ENCODE measurements at places on chromosomes 5 and 9.

GRCh38 chr5:90747175-90747574, 188.6 kb downstream of the ADGRV1 start:
- no peak for DNase-seq

- no peak for DNase-seq
These were observed 97.3 kb upstream of the EQTN start for GRCh38 chr9:27394154-27394825.

DNA sequence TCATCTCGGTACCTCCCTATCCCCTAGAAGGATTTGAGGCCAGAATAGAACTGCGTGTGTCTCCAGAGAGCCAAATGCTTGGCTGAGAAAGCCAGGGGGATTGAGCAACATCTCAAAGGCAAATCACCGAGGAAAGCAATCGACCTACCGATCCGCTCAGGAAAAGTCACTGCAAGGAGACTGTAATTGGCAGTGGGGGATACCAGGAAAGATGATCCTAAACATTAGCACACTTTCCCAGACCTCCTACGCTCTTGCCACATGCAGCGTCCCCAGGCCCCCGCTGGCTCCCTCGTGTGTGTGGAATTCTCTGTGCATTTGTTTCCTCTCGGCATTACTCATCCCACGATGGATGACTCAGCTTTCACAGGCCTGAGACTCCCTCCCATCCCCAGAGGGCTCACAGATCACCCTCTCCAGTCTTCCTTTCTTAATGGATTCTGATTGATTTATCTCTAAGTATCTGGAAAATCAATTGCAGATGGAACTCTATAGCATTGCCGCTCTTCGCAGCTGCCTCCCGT, 82.2 kb upstream of the ICE1 start:
- DNase-seq: peak; percentile 24

DNA sequence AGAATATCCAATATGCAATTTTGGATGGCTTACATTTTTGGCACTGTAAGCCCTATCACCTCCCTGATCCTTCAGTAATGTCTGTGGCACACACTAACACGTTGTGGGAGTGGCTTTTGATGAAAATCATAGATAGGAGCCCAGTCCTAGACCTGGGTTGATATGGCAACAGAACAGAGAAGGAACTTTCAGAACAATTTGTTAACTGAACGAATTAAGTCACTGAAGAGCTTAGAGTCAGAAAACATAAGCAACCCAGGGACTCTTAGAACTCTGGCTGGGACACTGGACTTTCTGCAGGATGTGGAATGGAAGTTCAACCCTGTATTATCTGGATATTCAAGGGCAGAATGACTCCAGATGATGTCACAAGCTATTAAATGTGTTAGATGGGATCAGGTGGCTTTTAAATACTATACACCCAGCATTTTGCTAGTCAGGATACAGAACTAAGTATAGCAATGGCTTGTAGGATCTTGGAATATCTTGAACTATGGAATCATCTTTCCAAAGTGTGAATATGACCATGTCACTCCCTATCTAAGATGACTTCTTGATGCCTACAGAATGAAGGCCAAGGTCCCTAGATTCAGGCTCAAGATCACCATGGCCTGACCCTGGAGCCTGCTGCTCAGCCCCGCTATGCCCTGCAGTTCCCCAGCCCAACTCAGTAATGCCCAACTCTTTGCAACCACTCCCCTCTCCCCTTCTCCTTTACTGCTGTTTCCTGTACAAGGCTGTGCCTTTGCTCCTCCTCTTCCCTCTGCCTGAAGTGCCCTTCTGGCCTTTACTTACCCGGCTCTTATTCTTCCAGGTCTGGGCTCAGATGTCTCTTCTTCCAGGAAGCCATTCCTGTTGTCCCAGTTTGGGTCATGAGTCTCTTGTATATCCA, 42.8 kb downstream of the VLDLR start:
- DNase-seq: no peak

DNA sequence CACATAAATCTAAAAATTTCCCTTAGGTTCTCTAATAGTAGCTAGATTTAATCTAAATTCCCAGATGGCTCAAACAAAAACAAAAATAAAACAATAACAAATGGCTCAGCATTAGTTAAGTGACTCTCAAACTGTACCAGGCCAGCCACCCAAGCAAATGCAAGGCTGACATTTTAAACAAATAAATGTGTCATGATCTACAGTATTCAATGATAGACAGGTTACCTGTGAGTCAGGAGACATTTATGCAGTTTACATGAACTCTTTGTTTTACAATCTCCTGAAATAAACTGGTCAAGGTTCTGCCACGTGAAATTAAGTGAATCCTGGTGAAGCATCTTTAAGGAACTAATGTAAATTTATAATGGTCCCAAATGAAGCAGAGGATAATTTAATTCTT, 580.2 kb upstream of the PTPRD start:
- DNase-seq: no peak

GRCh38 chr9:28583832-28584231, 1010.6 kb upstream of the C9orf72 start:
- DNase-seq: no peak

- DNase-seq: no peak
These were observed 19.0 kb upstream of the RUSC2 start for GRCh38 chr9:35470894-35471293.

GRCh38 chr5:10563110-10563944, 543 bp upstream of the ANKRD33B start:
- no peak for DNase-seq

DNA sequence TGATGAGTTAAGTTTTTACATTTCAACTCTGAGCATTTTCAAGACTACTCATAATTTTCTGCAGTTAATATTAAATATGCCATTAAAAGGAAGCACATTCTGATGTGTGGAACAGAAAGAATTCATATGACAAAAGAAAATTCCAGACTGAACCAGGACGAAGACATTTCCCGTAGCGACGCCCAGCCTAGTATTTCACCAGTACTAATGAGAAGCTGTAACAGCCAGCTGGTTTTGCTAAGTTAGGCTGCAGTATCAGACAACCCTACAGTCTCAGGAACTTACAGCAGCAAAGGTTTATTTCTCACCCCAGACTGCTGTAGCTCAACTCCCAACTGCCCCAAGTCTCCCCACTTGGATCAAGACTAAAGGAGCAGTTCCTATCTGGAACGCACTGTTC, 91.6 kb downstream of the TMEM174 start:
- DNase-seq: no peak

DNA sequence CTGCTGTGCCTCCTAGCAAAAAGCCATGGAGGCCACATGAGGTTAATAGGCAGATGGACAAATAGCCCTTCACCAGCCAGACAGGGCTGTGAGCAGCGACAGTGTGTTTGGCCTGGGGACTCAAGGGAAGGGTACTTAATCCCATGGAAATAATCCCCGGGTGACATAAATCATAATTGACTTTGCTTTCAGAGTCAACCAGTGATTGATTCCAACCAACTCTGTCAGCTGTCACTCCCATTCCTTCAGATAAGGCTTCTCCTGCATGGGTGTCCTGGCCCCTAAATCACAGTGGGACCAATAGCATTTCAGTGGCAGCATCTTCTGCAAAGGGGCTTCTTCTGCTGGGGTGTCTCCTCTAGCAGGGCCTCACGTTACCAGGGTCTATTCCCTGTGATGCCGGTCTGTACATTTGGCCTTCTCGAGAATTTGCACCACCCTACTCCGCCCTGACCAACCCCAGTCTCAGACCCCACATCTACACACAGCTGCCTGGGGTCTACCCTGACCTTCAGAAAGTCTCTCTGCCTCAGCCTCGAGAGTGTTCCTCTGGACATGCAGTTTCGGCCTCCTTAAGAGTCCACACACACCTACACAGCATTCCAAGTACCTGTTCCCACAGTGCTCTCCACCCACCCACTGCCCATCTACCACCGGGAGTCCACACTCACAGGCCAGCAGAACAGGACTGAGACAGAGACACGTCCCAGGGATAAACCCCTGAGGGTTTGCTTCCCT, 3.7 kb downstream of the CLTB start:
- DNase-seq: no peak

GRCh38 chr5:87190687-87191086, 77.0 kb upstream of the RASA1 start:
- no peak for DNase-seq

DNA sequence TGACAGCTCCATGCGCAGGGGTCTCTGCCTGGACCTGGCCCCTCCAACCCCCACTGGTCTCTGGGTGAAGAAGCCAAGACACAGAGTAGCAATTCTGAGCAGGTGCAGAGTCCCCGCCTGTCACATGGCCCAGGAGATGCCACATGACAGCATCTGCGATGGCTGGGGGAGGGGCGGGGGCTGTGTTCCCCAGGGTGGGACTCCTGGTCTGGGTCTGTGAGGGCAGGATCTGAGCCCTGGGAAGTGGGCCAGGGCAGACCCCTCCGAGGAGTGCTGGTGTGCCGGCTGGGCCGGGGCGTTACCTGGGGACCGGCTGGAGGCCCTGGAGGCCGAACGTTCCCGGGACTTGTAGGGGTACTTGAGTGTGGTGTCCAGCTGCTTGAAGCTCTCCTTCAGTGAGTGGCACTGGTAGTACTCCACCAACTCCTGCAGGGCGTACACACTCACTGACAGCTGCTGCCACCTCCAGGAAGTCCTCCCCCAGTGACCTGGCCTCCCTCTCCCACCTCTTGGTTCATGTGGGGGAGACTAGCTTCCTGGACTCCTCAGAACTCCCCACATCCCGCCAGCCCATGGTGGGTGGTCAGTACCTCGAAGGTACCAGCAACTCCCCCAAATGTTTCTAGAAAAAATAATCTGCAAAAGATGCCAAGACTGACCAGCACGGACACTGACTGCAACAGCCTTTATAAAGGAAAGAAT, 32.1 kb upstream of the SARDH start:
- DNase-seq: no peak

- DNase-seq: no peak
These were observed 392.7 kb downstream of the CDH9 start for GRCh38 chr5:26645659-26646058.

GRCh38 chr5:76325876-76326491, 77.1 kb upstream of the IQGAP2 start:
- DNase-seq: no peak

GRCh38 chr5:16508730-16509531, 43.3 kb upstream of the ZNF622 start:
- DNase-seq: no peak

DNA sequence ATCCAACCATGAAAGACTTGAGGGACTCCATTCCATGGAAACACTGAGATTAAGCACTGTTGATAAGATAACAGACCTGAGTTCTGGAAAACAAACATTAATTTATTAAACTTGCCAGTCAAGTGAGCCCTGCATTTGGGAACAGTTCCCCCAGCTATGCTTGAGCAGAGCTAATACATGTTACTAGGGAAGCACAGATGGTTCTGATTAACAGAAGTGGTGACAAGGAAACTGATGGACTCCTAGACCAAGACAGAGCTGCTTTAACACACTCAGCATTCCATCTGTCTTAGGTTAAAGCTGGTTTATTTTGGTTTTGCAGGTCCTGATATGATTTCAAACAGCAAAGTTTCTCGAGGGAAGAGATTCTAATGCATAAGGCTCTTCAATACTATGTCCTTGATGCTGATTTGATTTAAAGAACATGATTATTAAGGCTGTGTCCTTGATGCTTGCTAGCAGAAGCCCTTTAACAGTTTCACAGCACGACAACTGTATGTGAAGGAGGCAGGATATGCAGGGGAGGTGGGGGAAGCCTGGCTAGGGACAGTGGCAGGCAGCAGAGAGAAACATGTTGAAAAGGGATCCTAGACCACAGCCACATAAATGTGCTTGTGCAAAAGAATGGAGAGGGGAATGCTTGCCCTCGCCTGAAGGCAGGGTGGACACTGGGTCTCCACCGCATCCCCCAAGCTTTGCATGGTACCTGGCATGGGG, 66.2 kb downstream of the ACTBL2 start:
- DNase-seq: no peak

GRCh38 chr9:6759185-6759977, 1.6 kb downstream of the KDM4C start:
- DNase-seq: no peak

- DNase-seq: no peak
These were observed 72.9 kb upstream of the SHB start for GRCh38 chr9:38141746-38142591.

DNA sequence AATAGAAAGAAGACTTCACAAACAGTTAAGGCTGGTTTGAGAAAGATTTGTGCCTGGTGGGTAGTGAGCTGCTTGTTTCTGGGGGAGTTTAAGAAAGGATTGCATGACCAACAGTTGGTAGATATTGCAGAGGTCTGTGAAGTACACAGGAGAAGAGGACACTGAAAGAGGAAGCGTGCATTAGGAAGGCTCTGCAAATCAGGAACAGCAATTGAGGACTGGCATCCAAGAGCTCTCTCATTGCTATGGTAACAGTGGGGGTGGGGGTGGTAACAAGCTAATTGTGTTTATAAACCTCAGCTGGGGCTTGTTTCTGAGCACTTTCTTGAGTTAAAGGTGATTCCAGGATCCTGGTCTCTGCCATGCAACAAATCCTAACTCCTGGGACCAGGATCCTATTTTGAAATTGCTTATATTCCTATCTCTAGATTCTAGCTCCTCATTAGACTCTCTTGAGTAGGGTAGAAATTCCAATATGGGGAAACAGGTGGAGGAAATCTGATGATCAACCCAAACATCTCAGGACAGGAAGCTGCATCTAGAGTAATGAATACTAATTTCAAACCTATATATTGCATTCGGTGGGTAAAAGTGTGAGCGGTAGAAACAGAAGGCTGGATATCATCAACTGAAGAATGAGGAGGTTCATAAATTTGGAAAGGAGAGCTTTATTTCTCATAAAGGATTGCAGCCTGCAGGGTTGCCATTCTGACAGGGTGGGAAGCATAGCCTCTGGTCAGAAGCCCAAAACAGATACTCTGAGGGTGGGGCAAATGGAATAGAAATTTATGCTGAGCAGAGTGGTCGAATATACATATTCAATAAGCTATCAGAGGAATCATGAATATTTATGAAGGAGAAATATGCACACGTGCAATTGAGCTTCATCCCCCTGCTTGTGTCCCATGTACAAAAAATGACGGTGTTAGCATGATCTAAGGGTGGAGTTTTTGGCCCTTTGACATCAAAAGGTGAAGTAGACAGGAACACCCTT, 79.4 kb downstream of the PTTG1 start:
- DNase-seq: no peak

- no peak for DNase-seq
These were observed 350.4 kb downstream of the PDE4D start for GRCh38 chr5:59542851-59543820.

DNA sequence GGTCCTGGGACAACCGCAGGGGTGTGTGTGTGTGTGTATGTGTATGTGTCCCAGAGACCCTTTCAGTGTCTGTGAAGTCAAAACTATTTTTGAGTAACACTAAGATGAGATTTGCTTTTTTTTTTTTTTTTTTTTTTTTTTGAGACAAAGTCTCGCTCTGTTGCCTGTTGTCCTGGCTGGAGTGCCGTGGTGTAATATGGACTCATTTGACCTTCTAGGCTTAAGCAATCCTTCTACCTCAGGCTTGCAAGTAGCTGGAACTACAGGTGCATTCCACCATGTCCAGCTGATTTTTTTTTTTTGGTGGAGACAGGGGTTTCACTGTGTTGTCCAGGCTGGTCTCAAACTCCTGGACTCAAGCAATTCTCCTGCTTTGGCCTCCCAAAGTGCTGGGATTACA, 97.4 kb upstream of the KLF9 start:
- no peak for DNase-seq

DNA sequence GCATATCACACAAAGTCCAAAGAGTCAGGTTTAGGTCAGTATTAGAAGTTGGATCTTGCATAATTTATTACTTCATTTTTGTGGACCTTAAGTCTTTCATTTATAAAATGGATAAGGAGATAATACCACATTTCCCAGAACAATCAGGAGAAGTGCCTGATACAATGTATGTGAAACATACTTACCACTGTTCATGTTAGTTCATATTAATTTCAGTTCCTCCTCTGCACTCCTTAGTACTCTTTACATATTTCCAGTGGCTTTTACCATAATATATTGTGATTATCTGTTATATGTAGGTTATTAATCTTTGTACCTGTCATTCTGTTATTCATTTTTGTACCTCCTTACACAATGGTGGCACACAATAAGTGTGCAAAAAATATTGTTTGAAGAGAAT, 214.4 kb downstream of the ARL15 start:
- no peak for DNase-seq
